Activated CD8-positive, alpha-beta memory T cell treated with anti-CD3 and anti-CD28 coated beads for 1 hour (primary cell): ENCODE measurements at places on chromosomes 2 and 18.

DNA sequence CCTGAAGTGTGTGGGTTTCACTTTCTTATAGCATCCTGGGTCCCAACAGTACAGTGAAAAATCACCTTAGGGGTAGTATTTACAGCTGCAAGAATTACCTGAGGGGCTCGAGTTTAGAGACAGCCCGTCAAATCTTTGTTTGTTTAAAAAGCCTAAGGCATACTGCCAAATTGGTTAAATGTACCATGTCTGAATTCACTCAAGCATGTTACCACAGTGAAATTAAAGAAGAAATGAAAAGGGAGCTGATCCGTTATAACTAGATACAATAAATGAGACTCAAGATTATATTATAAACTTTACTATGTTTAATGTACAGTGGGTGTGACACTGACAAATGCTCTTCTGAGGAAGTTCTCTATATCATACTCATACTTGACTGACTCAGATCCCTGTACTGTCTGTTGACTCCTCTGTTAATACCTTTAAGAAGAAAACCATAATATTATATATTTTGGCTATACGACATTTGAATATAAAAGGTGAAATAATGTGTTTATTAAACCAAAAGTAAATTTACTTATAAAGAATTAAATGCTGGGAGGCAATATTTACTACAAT lies 107.3 kb downstream of the TMEFF2 start:
- no peak for DNase-seq

DNA sequence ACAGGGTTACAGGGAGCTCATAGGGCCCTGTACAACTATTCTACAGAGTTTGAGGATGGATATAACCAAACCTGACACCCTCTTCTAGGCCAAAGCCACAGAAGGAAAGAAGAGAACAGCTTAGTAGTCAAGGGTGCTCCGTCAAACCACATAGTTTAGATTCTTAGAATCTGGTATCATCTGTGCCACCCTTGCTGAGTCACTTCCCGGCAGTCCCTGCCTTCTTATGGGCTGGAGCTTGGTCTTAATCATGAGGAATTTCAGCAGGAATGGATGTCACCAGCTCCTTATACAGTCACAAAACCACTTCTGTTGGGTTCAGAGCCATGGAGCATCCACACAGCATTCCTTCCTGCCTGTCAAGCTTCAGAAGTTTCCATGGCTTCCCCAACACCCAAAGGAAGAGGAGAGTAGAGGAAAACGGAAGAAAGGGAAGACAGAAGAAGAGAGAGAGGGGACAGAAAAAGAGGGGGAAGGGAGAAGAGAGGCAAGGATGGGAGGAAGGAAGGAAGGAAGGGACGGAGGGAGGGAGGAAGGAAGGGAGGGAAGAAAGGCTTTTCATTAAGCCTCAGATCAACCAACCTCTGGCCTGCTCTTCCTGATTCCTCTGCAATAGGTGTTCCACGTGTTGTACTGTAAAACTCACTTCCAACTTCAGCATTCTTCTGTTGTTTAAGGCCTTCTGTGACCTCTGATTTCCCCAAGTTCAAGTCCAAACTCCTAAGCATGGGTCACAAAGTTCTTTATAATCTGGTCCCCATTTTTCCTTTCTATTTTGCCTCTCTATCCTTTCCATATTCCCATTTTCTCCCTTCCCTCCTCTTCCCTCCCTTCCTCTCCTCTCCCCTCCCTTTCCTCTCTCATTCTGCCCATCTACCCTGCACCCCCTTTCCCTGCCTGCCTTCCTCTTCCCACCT lies 246.1 kb upstream of the TNP1 start:
- DNase-seq = no peak

DNA sequence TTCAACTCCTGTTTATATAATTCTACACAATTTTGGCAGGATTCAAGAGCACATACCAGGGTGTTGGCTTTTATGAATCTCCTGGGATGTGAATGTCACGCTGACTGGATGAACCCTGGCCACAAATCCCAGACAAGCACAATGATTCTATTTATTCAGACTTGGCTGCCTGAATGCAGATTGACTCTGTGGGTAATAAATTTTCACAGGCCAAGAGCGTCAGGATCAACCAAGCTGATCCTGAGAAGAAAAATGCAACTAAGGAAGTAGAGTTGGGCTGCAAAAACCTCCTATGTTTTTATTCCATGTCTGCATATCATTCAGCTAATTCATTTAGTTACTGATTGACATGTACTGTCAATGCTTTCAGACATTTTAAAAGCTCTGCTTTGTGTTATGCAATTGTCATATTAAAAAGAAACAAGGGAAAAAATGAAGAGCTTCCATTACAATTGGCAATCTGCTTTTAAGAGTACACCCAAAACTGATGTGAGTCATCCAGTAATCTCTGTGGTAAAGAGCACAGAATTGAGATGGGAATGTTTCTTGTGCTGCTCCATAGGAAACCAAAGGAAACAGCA lies 173.0 kb upstream of the REV1 start:
- no peak for DNase-seq

DNA sequence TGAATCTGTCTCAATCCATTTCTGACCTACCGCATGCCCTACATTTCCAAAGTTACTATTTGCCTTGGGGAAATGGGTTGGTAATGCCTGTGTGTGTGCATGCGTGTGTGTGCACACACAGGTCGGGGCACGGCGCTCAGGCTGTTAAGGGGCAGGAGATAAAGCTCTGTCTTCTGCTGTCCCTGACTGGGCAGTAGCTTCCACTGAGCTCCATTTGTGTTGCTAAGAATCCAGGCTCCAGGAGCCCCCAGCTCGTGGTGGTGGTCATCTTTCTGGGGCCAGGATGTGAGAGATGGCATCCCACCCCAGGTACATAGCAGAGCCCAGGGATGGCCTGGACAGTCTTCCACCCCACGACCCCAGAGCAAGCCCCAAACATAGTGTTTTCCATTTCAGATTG lies 66.7 kb upstream of the HS6ST1 start:
- DNase-seq = no peak

GRCh38 chr18:37403100-37403781 lies 162.4 kb downstream of the CELF4 start:
- DNase-seq = no peak

GRCh38 chr2:234487356-234487755 lies 9.5 kb downstream of the ARL4C start:
- DNase-seq = no peak

DNA sequence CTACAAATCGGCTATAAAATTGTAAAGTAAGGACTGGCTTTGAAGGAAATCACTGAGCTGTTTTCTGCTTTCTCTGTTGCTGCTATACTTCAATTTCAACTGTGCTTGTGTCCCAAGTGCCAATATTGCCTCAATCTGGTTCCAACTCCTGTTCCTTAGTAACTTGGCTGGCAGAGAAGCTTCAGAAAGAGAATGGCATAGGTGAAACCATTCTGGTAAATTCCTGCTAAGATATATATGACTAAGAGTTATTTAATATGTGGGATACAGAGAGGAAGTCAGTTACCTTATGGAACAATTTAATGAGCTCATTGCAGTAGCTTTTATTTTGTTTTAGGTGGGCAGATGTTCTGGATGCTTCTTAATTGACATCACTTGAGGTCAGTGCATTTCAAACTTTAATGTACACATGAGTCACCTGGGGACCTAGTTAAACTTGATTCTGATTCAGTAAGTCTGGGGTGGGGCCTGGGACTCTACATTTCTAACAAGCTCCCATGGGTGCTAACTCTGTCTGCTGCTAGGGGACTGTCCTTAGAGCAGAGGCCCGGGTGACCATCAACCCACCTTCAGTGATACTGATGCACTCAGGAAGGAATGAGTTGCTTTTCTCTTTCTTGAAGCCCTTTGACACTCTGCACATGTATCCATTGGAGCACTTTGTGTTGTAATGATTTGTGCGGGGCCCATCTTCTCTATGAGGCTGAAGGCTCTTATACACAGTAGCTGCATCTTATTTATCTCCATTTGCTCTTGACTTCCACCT lies 47.6 kb downstream of the LIPG start:
- no peak for DNase-seq

GRCh38 chr2:88160517-88160916 lies 9.6 kb upstream of the THNSL2 start:
- DNase-seq = no peak

- no peak for DNase-seq
Observed at GRCh38 chr2:238235331-238235732, 4.5 kb downstream of the HES6 start.
